ENCODE measurements at places on chromosomes 1 and 21.
A peak's percentile ranks its signal among the peaks of the same experiment; 100 is the strongest.

- DNase-seq = no peak
These were observed 77.0 kb downstream of the RWDD3 start for GRCh38 chr1:95311014-95311413.

- no peak for DNase-seq
These were observed 207.2 kb upstream of the C1orf87 start for GRCh38 chr1:60280819-60281218.

DNA sequence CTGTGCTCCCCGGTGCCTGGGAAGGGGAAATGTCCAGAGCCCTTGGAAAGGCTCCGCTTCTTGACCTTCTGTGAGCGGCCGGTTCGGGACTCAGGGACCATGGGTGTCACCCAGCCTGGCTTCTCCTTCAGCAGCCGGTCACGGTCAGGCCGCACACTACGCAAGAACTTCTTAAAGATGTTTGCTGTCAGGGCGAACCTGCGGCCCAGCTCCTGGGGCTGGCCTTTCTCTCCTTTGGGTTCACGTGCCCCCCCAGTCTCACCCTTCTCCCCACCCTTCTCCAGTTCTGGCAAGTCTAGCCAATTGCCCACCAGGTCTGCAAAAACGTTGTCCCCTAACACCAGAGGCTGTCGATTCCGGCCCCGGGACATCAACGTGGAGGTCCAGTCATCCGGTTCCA lies 12.1 kb downstream of the INKA2 start:
- DNase-seq = no peak

DNA sequence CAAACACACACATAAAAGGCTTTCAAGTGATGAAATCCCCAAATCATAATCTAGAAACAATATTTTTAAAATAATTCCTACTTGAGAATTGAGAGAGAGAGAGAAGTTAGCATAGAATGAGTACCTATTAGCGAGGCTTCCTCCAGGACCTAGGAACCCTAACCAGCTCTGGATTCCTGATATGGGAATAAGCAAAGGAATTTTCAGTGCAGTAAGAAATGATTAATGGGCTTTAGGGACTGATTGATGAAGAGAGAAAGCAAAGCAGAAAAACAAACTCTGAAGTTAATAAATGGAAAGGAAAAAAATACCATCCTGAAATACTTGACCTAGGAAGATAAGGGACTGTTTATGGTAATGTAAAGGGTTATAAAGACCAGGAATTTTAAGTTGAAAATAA lies 60.6 kb downstream of the WARS2 start:
- DNase-seq = no peak

- no peak for DNase-seq
These were observed 61.0 kb upstream of the RRP15 start for GRCh38 chr1:218224101-218224500.

DNA sequence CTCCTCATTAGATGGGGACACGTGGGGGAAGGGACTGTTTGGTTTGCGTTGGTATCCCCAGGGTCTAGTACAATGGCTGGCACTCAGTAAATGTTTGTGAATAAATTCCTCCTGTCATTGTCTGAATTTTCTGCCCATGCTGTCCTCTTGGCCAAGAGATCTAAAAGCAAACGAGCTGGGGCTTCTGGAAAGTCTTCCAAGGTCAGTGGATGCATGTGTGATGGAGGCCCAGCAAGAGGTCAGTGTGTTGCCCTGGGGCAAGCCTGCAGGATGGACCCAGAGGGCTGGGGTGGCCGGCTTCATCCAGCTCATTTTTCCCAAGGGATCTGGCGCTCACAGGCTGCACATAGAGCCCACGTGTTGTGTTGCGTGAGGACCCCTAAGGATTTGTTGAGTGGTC lies 30.0 kb upstream of the JUN start:
- DNase-seq = no peak

- no peak for DNase-seq
These were observed 37.0 kb downstream of the CCDC185 start for GRCh38 chr1:223430236-223430635.

- no peak for DNase-seq
These were observed 51.9 kb downstream of the SPSB1 start for GRCh38 chr1:9344426-9345200.

DNA sequence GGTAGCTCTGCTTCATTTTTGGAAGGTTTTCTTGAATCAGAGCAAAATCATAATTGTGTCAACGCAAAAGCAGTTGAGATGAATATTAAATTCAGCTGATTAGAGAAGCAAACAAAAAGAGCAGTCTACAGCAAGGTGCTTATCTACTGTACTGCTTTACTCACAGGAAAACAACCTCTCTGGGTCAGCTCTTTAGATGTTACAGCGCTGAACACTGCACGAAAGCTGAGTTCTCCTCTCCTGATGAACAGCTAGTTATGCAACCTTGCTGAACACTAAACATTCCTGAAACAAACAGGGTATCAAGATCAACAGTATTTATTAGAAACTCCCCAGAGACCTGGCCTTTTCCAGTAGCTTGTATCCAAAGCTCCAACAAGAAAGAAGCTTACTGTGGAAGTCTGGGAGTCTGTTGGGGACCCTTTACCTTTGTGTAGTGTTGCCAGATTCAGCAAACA lies 41.3 kb downstream of the TBCE start:
- DNase-seq = no peak

- DNase-seq = no peak
These were observed 447 bp downstream of the RUNX3 start for GRCh38 chr1:24929398-24930259.

DNA sequence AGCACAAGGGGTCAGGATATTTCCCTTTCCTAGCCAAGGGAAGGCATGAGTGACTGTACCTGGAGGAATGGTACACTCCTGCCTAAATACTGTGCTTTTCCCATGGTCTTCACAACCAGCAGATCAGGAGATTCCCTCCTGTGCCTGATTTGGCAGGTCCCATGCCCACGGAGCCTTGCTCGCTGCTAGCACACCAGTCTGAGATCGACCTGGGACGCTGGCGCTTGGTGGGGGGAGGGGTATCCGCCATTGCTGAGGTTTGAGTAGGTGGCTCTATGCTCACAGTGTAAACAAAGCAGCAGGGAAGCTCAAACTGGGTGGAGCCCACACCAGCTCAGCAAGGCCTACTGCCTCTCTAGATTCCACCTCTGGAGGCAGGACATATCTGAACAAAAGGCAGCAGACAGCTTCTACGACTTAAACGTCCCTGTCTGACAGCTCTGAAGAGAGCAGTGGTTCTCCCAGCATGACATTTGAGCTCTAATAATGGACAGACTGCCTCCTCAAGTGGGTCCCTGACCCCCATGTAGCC lies 486.0 kb upstream of the CHRM3 start:
- DNase-seq = no peak

GRCh38 chr1:161359291-161359690 lies 8.4 kb downstream of the CFAP126 start:
- DNase-seq = no peak

DNA sequence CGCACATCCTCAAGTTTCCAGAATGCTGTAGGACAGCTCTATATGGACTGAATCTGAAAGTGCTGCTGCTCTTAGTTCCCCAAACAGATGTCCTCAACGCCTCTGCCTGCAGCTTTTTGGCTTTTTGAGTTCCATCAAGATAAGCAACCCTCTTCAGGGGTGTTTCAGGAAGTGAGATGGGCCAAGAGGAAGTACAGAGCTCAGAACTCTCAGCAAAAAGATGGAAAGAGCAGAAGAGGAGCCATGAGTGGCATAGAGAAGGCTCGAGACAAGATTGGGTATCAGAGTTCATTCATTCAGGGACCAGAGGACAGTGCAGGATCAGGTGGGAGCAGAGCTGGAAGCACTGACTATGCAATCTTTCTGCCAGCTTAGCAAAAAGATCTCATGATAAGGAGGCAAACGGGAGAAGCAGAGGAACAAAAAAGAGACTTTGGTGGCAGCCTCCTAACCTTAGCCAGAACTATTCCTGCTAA lies at the start of the genes ADORA3 and TMIGD3:
Gene ADORA3 (minus strand): TSS at position 49 of the 476 bp plus-strand sequence. CDS start 279 bp downstream, outside the sequence.
Gene TMIGD3 (minus strand): TSS at position 49 of the 476 bp plus-strand sequence. CDS start 279 bp downstream, outside the sequence.
- no peak for DNase-seq

- no peak for DNase-seq
These were observed 12.6 kb downstream of the PKP1 start for GRCh38 chr1:201295861-201296260.

DNA sequence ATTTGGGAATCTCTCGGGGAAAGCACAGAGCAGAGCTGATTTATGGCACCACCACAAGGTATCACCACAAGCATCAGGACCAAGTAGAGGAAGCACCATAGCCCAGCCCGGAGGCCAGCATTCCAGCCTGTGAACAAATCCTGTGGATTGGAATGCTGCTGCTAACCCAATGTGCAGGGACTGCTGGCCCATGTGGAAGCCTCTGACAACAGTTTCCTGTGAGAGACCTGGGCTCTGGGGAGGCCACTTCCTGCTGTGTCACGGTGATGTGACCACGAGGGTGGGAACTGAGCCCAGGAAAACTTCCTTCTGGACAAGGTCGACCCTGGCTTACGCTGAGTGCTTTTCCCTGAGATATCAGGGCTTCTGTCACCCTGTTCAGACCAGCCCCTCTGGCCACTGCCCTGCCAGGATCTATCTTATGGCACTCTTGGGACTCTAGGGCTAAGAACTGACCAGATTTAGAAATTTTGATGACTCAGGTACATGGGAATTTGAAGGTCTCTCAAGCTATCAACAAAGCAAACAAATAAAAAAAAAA lies 88.3 kb upstream of the NGF start:
- DNase-seq = no peak

GRCh38 chr1:220841293-220841692 lies 38.0 kb upstream of the HLX start:
- no peak for DNase-seq

GRCh38 chr21:25512095-25513081 lies 94.9 kb downstream of the MRPL39 start:
- no peak for DNase-seq

DNA sequence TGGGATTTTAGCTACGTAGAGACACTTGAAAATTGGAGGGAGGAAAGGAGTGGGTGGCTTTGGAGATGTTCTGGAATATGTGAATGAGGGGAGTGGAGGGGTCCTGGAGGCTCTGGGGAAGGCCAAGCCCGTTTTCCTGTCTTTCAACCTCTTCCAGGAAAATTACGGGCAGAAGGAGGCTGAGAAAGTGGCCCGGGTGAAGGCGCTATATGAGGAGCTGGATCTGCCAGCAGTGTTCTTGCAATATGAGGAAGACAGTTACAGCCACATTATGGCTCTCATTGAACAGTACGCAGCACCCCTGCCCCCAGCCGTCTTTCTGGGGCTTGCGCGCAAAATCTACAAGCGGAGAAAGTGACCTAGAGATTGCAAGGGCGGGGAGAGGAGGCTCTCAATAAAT lies 442 bp upstream of the RUSC1 start:
- DNase-seq = no peak

DNA sequence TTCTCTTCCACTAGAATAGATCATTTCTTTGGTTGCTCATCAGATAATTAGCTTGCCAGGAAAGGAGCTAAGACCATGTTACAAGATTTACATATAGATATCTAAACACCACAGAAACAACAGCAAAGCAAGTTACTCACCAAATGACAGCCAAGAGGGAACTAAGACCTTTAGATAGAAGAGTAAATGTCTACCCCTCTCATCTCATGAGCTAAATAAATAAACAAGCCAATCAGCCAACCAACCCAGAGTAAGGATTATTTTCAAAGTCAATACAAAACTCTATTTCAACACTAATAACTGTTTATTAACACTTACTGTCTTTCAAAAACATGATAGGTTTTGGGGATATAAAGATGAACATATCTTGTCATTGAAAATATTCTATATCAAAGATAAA lies 474.7 kb downstream of the LMO4 start:
- DNase-seq = no peak

- DNase-seq = no peak
These were observed 551.3 kb downstream of the KCNT2 start for GRCh38 chr1:196056966-196057365.

GRCh38 chr1:25469177-25469576 lies 38.5 kb downstream of the MACO1 start:
- no peak for DNase-seq

GRCh38 chr1:228147151-228147693 lies 2.5 kb upstream of the GJC2 start:
- peak; percentile 60 for DNase-seq

DNA sequence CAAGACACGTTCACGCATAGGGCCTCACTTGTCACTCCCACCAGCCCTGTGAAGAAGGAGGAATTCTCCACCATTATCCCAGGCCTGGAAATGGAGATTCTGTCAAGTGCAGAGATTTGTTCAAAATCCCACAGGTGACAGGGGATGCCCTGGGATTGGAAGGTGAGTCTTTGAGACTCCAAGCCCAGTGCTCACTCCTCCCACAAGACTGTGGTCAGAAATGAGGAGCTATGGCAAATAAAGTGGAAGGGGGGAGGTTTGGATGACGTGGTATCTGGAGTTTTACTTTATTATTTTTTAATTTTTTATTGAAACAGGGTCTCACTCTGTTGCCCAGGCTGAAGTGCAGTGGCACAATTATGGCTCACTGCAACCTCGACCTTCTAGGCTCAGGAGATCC lies 12.8 kb upstream of the FOXO6 start:
- DNase-seq = no peak

DNA sequence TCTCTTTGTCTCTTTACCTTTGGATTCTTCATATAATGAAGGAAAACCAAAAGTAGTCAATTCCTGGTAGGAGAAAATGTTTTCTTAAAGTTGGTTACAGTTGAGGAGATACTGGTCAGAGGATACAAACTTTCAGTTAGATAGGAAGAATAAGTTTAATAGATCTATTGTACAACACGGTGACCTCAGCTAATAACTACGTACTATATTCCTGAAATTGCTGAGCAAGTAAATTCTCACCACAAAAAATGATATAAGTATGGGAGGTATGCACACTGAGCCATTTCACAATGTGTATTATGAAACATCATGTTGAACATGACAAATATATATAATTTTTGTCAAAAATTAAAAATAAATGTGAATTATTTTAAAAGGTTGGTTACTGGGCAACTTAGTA lies 20.4 kb downstream of the SSX2IP start:
- DNase-seq = no peak

GRCh38 chr1:38244218-38244845 lies 197.7 kb upstream of the POU3F1 start:
- DNase-seq = no peak

- DNase-seq = no peak
These were observed 11.3 kb downstream of the TMCC2 start for GRCh38 chr1:205239078-205239477.

- no peak for DNase-seq
These were observed 20.6 kb upstream of the MRPS14 start for GRCh38 chr1:175043824-175044223.

- DNase-seq = no peak
These were observed 31.9 kb upstream of the UTS2 start for GRCh38 chr1:7884757-7885156.
